ENCODE measurements at places on chromosomes 1 and 21. TPM values are rescaled to one million over a fixed set of nuclear protein-coding genes. Genes with fewer than 3 reads are reported as not detected.

DNA sequence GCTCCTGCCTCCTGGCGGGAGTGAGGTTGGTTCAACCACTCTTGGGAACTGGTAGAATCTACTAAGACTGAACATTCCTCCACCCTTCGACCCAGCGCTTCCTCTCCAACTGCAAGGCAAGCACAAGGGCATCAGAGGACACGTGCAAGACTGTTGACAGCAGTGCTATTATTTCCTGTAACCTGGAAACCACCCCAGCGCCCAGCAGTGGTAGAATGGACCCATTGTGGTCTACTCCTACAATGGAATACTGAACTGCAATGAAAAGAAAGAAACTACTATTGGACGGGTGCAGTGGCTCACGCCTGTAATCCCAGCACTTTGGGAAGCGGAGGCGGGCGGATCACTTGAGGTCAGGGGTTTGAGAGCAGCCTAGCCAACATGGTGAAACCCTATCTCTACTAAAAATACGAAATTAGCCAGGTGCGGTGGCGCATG is 33.0 kb upstream of the TARDBP start:
- H3K4me1 ChIP-seq, result no peaks in the 10 kb centered on the region
- H3K4me3 ChIP-seq, result no peak overlapping the region
- no peak for DNase-seq

Gene LIPI
- not detected for total RNA-seq

Gene RAVER2
- total RNA-seq, result 9.4 TPM

Gene NUAK2
- total RNA-seq, result 19.4 TPM

DNA sequence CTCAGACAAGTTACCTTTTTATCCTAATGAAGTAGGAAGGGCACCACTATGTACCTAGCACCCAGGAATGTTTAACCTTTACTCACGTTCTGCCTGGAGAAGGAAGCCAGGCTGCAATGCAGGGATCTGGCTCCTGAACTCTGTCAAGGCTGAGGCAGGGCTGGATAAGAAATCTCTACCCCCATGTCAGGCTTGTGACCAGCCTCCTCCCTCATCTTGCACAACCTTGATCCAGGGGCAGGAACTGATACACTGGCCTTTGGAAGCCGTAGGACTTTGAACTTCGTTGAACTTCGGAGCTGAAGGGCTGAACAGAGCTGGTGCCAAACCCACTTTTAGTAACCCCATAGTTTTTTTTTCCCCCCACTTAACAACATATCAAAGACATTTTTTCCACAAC is 8.0 kb upstream of the AKR1A1 start:
- peaks cover 3% of the 10 kb centered on the region for H3K4me1 ChIP-seq
- no peak overlapping the region for H3K27ac ChIP-seq

DNA sequence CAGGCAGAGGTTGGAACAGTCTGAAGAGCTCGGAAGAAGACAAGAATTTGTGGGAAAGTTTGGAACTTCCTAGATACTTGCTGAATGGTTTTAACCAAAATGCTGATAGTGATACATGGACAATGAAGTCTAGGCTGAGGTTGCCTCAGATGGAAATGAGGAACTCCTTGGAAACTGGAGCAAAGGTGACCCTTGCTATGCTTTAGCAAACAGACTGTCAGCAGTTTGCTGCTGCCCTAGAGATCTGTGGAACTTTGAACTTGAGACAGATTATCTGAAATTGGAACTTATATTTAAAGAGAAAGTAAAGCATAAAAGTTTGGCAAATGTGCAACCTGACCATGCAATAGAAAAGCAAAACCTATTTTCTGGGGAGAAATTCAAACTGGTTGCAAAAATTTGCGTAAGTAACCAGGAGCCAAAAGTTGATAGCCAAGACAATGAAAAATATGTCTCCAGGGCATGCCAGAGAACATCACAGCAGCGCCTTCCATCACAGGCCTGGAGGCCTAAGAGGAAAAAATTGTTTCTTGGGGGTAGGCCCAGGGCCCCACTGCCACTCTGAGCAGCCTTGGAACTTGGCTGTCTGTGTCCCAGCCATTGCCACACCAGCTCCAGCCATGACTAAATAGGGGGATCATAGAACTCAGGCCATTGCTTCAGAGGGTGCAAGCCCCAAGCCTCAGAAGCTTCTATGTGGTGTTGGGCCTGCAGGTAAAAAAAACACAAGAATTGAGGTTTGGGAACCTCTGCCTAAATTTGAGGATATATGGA is 675.3 kb downstream of the LTN1 start:
- H3K4me3 ChIP-seq, result no peak overlapping the region
- H3K27me3 ChIP-seq, result no peaks in the 10 kb centered on the region
- H3K27ac ChIP-seq, result no peak overlapping the region

DNA sequence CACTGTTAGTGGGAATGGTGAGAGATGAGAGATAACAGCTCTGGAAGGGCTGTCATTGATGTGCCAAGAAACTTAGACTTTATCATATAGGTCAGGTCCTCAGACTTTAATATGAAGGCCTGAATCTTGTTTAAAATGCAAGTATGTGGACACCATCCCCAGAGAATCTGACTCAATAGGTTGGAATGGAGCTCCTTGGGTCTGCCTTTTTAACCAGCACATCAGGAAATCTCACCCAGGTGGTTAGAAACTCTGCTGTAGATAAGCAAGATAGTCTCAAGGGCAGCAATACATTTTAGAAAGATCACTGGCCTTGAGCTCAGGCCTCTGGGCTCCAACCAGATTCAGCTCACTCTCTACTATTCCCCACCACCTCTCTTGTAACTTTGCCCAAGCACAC is 180.4 kb downstream of the SLC44A5 start:
- no peak for DNase-seq
- H3K4me3 ChIP-seq, result no peak overlapping the region
- no peaks in the 10 kb centered on the region for H3K27me3 ChIP-seq
- no peak overlapping the region for H3K27ac ChIP-seq

- H3K27me3 ChIP-seq, result no peaks in the 10 kb centered on the region
- H3K4me1 ChIP-seq, result no peaks in the 10 kb centered on the region
- no peak for DNase-seq
- H3K27ac ChIP-seq, result no peak overlapping the region
- H3K36me3 ChIP-seq, result no peaks in the 10 kb centered on the region
These were observed 83.4 kb downstream of the MATN1 start for GRCh38 chr1:30639881-30640452.

- H3K4me3 ChIP-seq, result no peak overlapping the region
- no peak overlapping the region for H3K27ac ChIP-seq
- no peaks in the 10 kb centered on the region for H3K36me3 ChIP-seq
- no peaks in the 10 kb centered on the region for H3K27me3 ChIP-seq
- no peaks in the 10 kb centered on the region for H3K4me1 ChIP-seq
These were observed 32.2 kb downstream of the HENMT1 start for GRCh38 chr1:108628665-108629064.

- H3K4me3 ChIP-seq, result no peak overlapping the region
- H3K4me1 ChIP-seq, result no peaks in the 10 kb centered on the region
- H3K27ac ChIP-seq, result no peak overlapping the region
These were observed 29.1 kb upstream of the CAPZB start for GRCh38 chr1:19514391-19514831.

GRCh38 chr21:44006656-44007055 is 5.5 kb upstream of the TRAPPC10 start:
- no peak overlapping the region for H3K27ac ChIP-seq
- H3K4me1 ChIP-seq, result no peaks in the 10 kb centered on the region
- no peak overlapping the region for H3K4me3 ChIP-seq
- no peaks in the 10 kb centered on the region for H3K36me3 ChIP-seq
- H3K27me3 ChIP-seq, result no peaks in the 10 kb centered on the region

Gene C1orf141
- not detected for total RNA-seq

Gene FMO5
- total RNA-seq, result 9.5 TPM

DNA sequence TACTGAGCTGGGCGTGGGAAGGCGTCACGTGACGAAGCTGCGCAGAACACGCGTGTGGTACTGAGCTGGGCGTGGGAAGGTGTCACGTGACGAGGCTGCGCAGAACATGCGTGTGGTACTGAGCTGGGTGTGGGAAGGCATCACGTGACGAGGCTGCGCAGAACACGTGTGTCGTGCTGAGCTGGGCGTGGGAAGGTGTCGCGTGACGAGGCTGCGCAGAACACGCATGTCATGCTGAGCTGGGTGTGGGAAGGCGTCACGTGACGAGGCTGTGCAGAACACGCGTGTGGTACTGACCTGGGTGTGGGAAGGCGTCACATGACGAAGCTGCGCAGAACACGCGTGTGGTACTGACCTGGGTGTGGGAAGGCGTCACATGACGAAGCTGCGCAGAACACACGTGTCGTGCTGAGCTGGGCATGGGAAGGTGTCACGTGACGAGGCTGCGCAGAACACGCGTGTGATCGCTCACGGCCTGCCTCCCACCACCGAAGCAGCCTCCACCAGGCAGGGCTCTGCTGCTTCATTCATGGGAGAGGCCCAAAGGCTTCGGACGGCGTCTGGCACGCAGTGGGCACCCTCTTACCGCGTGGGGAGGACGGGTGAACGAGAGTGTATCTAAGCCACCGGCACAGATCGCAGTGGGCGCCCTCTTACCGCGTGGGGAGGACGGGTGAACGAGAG is 24.0 kb downstream of the CFAP74 start:
- no peaks in the 10 kb centered on the region for H3K36me3 ChIP-seq
- no peaks in the 10 kb centered on the region for H3K4me1 ChIP-seq
- H3K27ac ChIP-seq, result no peak overlapping the region
- H3K27me3 ChIP-seq, result no peaks in the 10 kb centered on the region

Gene HUNK
- 17.2 TPM for total RNA-seq

DNA sequence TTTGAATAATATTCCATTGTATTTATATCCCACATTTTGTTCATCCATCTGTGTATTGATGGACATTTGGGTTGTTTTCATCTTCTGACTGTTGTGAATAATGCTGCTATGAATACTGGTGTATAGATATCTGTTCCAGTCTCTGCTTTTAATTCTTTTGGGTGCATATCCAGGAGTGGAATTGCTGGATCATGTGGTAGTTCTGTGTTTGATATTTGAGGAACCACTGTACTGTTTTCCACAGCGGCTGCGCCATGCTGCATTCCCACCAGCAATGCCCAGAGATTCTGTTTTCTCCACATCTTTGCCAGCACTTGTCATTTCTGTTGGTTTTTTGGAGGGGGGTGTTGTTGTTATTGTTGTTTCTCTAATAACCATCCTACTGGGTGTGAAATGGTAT is 131.6 kb upstream of the KIF26B start:
- H3K4me3 ChIP-seq, result no peak overlapping the region
- H3K4me1 ChIP-seq, result no peaks in the 10 kb centered on the region
- H3K27me3 ChIP-seq, result no peaks in the 10 kb centered on the region
- DNase-seq, result no peak
- H3K27ac ChIP-seq, result no peak overlapping the region

Gene SHISAL2A
- total RNA-seq, result 2.5 TPM

Gene EPHA10
- 0.88 TPM for total RNA-seq

GRCh38 chr1:5296557-5297179 is 642.3 kb downstream of the AJAP1 start:
- H3K4me3 ChIP-seq, result no peak overlapping the region
- H3K36me3 ChIP-seq, result no peaks in the 10 kb centered on the region
- DNase-seq, result no peak

Gene PCSK9
- total RNA-seq, result 0.28 TPM

- no peaks in the 10 kb centered on the region for H3K4me1 ChIP-seq
- H3K27me3 ChIP-seq, result no peaks in the 10 kb centered on the region
- DNase-seq, result no peak
- no peak overlapping the region for H3K4me3 ChIP-seq
- no peaks in the 10 kb centered on the region for H3K36me3 ChIP-seq
- no peak overlapping the region for H3K27ac ChIP-seq
These were observed 52.9 kb upstream of the CITED4 start for GRCh38 chr1:40914927-40915569.

- no peak overlapping the region for H3K27ac ChIP-seq
- H3K4me3 ChIP-seq, result no peak overlapping the region
- H3K27me3 ChIP-seq, result no peaks in the 10 kb centered on the region
- DNase-seq, result no peak
These were observed 300.5 kb downstream of the BRINP2 start for GRCh38 chr1:177471244-177471643.

Gene RGSL1
- total RNA-seq, result not detected

DNA sequence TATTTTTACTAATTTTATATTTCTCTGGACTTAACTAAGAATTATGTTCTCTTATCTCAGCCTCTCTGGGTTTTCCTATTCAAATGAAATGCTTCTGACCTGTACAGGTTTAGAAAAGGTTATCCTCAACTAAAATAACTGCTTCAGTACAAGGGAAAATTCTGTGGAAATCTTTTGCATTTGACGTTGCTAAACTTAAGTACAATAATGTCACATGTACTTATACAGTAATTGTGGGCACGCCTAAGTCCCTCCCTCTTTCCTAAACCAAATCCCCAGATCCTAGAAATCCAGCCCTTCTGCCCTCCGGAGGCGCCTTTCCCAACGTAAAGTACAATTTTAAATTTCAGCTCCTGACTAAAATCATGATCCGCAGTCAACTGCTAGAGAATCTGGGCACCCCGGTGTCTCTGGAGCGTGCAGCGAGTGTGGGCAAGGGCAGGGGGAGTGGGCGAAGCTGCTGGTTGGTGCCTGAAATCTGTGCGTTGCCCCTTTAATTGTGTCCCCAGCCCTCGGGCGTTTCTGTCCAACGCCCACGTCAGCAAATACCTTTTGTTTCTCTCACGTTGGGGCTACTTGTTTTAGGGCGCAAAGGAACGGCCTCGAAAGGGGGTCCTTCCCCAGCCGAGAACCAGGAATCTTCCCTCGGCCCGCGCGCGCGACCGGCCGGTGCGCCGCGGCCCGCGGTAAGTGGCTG is at the start of gene ZBTB8A:
Gene ZBTB8A (plus strand): TSS at position 541 of the 697 bp plus-strand sequence. CDS start 53,505 bp downstream, outside the sequence.
- no peaks in the 10 kb centered on the region for H3K27me3 ChIP-seq
- peak within 1 kb of the TSS; percentile 63 for H3K27ac ChIP-seq
- DNase-seq, result peak; percentile 83
- H3K36me3 ChIP-seq, result no peaks in the 10 kb centered on the region
- peak within 1 kb of the TSS; percentile 83 for H3K4me3 ChIP-seq

DNA sequence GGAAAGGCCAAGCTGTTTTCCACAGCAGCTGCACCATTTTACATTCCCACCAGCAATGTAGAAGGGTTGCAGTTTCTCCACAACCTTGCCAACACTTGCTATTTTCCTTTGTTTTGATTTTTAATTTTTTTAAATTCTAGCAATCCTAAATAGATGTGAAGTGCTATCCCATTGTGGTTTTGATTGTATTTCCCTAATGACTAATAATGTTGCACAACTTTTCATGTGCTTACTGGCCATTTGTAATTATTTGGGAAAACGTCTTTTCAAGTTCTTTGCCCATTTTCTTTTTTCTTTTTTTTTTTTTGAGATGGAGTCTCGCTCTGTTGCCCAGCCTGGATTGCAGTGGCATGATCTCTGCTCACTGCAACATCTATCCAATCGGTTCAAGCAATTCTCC is 53.9 kb downstream of the VCAM1 start:
- H3K4me1 ChIP-seq, result no peaks in the 10 kb centered on the region
- no peak for DNase-seq
- no peaks in the 10 kb centered on the region for H3K27me3 ChIP-seq
- no peak overlapping the region for H3K27ac ChIP-seq
- no peaks in the 10 kb centered on the region for H3K36me3 ChIP-seq

Gene LRRIQ3
- total RNA-seq, result 1.6 TPM

Gene PCP4
- 26.9 TPM for total RNA-seq

Gene CFAP45
- 1.0 TPM for total RNA-seq

Gene KLF17
- not detected for total RNA-seq

GRCh38 chr1:117618450-117619122 is 12.7 kb downstream of the TENT5C start:
- peaks cover 16% of the 10 kb centered on the region for H3K4me1 ChIP-seq
- no peak overlapping the region for H3K27ac ChIP-seq
- H3K27me3 ChIP-seq, result no peaks in the 10 kb centered on the region
- no peaks in the 10 kb centered on the region for H3K36me3 ChIP-seq
- no peak for DNase-seq

- H3K27me3 ChIP-seq, result no peaks in the 10 kb centered on the region
- no peak overlapping the region for H3K4me3 ChIP-seq
- no peaks in the 10 kb centered on the region for H3K36me3 ChIP-seq
- DNase-seq, result peak; percentile 64
- H3K27ac ChIP-seq, result peak overlapping the region; percentile 92
These were observed 68.5 kb downstream of the BACE2 start for GRCh38 chr21:41236352-41236973.

Data from kidney (tissue), 22 donors.